PC-9 (cell line): ENCODE measurements at places on chromosomes 12 and 14. TPM values are rescaled to one million over a fixed set of nuclear protein-coding genes. Genes with fewer than 3 reads are reported as not detected.

DNA sequence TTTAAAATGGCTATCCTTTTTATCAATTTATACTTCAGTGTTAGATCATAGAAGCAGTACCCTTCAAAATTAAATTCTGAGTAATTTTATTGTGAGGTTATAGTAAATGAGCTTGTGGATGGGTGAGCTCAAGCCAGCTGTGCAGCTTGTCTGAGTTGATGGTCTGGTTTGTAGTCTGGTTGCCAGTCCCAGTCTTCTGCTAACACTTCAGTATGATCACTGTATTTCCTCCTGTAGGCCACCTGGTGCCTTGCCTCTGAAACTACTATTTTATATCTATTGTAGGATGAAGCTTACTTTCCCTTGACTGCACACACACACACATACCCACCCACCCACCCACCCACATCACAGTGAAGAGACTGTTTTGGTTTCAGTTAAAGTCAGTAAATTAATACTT lies 496.4 kb downstream of the PCNX1 start:
- DNase-seq = no peak

GRCh38 chr14:101654051-101654450 lies 92.8 kb downstream of the DIO3 start:
- DNase-seq = no peak

DNA sequence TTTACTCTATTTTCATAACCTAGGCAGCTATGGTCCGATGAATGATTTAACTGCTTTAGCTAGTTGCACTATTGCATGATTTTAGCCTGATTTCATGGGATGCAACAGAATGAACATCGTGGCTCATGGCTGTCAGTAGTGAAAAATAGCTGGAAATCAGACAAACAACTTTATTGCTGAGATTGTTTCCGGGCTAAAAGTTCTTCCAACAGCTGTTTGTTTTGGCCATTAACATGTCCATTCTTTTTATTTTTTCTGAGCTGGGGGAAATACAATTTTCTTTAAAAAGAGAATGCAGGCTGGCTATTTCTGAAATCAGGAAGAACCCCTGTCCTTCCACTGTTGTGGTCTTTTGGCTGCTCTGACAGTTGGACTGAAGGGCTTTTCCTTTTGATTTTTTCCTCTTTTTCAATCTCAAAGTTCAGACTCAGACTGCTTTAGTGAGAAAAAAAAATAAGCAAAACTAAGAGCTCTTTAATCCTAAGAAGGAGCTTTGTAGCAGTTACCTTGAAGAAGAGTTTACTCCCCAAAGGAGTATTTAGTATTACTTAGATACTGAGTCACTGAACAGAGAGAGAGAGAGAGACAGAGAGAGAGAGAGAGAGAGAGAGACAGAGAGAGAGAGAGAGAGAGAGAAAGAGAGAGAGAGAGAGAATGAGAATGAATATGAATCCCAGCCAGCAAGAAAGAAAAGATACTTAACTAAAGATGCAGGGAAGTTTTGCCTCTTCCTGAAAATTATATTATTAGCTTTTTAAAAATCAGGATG lies at the start of gene NAV3:
NAV3 (plus strand) TSS at position 312 of the 769 bp plus-strand sequence. CDS start 568 bp downstream, outside the sequence.
- no peak for DNase-seq

GRCh38 chr12:59603754-59604153 lies 7.9 kb downstream of the SLC16A7 start:
- no peak for DNase-seq

Gene DHH
- total RNA-seq = 0.13 and 0.28 TPM in 2 replicates
